ENCODE measurements at places on chromosomes 12 and 14.

GRCh38 chr14:35807131-35807961, 1.7 kb downstream of the RALGAPA1 start:
- no peak for DNase-seq

- DNase-seq, result no peak
These were observed 216.5 kb downstream of the EGLN3 start for GRCh38 chr14:33734387-33734786.

DNA sequence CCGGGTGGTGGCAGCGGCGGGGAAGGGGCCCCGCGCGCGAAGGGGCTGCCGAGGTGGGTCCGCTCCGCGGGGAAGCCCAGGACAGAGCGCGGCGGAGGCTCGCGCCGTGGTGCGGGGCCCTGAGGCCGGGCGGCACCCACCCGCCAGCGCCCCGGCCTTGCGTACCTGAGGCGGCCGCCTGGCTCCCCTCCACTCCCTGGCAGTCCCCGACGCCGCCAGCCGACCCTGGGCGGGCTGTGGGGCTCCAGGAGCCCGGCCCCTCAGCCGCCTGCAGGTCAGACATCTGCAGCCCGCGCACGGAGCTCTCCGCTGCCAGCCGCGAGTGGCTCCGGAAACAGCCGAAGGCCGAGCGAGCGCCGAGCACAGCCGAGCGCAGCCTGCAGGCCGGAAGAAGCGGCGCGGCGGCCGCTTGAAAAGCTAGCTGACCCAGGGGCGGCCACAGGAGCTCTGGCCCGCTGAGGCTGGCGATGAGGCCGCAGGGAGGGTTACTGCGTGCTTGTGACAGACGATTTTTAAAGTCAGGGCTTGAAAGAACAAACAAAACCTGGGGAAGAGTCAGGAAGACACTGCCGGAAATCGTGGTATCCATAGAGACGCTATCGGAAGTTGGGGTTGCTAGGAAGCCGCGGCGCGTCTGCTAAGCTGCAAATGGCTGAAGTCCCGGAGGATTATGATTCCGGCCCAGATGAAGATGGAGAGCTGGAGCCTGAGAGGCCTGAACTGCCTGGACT, at the start of the genes SAMD15 and TMED8:
Gene SAMD15, plus strand, starts transcription at position 609 of the 731 bp plus-strand sequence. Its CDS starts 40 bp downstream, at position 649.
Gene TMED8, minus strand, starts transcription at position 324 of the 731 bp plus-strand sequence. Its CDS starts 41 bp downstream, at position 283.
- DNase-seq, result peak; percentile 74

GRCh38 chr14:92430686-92431085, 82.9 kb upstream of the RIN3 start:
- no peak for DNase-seq

- DNase-seq, result no peak
These were observed 1.1 kb downstream of the GPR33 start for GRCh38 chr14:31486764-31487163.

DNA sequence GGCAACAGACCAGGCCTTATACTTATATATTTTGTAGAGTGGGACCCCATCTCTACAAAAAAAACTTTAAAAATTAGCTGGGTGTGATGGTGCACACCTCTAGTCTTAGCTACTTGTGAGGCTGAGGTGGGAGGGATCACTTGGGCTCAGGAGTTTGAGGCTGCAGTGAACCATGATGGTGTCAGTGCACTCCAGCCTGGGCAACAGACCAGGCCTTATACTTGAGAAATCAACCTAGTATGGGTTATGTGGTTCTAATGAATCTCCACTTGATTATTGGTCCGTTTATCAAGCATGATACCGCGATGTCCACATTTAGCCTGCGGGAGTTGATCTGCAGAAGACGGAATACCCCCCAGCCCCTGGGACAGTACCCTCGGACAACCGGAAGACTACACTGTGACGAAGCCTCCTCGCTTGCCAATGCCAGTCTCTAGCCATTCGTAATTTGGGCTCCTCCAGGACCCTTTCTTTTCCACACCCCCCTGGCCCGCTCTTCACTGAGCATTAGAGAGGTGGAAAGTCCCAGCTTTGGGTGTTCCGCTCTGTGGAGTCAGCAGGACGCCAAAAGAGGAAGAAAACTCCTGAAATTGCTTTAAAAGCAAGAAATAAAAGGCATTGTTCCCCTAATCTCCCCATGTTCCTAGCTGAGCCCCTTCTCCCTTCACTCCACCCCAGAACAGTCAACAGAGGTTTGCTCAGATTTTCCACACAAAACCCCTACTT, 19.4 kb downstream of the LTBP2 start:
- DNase-seq, result no peak

- no peak for DNase-seq
These were observed 24.3 kb downstream of the ANG start for GRCh38 chr14:20712904-20713303.

DNA sequence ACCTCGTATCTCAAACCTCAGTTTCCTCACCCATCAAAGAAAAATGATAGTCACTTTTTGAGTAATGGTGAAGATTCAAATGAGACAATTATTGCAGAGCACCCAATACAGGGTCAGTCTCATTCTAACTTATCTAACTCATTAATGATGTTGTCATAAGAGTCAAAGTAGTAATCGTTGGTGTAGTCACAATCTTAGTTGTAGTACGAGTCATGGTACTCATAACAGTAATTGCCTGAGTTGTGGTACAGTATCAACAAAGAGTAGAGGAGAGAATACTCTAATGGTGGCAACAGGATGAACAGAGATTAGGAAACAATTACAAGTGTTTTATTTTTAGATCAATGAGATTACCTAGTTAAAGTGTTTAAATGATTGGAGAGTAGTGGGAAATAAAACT, 93.6 kb upstream of the TMTC2 start:
- no peak for DNase-seq

GRCh38 chr12:119096429-119097202, 82.1 kb upstream of the HSPB8 start:
- DNase-seq, result no peak

DNA sequence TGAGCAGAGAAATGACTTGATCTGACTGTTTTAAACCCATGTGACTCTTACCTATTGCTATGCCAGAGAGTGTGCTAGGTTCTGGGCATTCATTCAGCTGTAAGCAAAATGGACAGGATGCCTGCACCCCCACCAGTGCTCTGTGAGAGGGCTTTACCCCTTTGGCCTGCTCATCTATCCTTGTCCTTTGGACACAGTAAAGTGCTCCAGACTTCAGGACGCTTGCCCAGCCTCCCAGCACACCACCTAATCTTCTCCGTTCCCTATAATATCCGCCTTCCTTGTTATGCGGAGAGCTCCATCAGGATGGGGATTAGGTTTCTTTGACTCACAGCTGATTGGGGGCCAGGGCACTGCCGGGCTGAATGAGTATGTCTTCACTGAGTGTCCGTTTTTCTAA, 4.4 kb upstream of the ZNF839 start:
- no peak for DNase-seq

DNA sequence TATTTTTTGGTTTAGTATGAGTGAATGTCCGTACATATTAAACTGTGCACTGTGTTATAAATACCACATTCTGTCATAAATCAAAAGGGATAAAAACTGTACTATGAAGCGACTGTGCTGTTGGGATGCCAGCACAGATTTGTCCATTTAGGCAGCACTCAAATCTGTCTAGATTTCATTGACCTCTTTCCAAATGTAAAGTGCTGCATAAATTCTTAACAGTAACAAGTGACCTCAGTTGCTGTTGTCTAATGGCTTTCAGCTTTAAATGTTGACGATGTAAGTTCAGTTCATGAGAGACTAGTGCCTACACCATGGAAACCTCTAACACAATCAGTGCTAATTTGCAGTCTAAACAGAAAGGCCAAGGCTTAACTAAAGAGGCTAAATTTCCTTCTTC, 531.4 kb upstream of the LMO3 start:
- DNase-seq, result no peak

DNA sequence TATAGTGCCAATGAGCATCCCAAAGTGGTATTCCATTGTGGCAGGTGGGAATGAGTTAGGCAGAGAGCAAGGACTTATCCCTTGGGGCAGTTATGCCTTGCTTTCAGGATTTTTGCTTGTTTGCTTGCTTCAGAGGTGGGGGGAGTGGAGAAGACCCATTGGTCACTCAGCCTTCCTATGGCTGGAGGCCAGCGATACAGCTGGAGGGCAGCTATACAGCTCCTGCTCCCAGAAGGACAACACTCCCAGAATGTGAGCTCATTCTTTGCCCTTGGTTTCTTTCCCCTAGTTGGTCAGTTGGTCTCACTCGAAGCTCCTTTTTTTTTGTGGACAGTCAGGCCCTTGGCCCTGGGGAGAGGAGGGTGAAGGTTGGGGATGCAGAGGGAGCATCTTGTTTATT, 14.5 kb downstream of the KRT83 start:
- DNase-seq, result no peak

DNA sequence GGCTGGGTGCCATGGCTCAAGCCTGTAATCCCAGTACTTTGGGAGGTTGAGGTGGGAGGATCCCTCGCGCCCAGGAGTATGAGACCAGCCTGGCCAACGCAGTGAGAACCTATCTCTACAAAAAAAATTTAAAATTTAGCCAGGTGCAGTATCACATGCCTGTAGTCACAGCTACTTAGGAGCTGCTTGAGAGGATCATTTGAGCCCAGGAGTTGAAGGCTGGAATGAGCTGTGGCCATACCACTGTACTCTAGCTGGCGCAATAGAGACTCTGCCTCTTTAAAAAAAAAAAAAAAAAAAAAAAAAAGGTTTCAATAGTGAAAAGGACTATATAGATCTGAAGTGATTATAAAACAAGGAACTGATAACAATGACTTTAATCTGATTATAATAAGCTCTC, 13.5 kb downstream of the PSMA3 start:
- no peak for DNase-seq

DNA sequence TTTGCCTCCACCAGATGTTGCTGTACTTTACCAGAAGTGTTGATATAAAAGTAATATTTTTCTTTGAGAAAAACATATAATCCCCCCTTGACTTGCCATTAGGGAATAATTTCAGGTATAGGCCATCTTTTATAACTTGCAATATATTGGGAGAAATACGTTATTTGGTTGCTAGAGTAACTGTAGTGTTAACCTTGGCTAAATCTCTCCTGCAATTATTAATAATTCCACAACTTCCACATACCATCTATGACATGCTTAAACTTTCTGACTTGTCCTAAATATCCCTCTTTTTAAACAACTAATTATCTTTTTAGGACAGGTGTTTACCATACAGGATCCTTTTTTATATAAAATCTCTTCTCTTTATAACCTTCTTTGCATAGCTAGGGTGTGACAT, 1048.2 kb downstream of the SLC16A7 start:
- no peak for DNase-seq

- no peak for DNase-seq
These were observed 9.8 kb downstream of the CCER1 start for GRCh38 chr12:90945070-90945649.

DNA sequence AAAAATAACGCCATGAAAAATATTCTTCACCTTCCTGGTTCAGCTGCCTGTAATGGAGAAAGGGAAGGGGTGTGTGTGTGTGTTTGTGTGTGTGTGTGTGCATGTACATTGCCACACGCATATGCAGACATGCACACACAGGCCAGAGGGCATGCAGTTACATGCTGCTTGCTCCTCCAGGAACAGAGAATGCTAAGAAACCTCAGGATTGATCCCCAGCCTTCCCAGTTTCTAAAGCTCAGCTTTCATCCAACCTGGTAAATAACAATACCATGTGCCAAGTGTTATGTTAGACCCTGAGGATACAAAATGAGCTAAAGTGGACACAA, 241.7 kb downstream of the SPTSSA start:
- no peak for DNase-seq

DNA sequence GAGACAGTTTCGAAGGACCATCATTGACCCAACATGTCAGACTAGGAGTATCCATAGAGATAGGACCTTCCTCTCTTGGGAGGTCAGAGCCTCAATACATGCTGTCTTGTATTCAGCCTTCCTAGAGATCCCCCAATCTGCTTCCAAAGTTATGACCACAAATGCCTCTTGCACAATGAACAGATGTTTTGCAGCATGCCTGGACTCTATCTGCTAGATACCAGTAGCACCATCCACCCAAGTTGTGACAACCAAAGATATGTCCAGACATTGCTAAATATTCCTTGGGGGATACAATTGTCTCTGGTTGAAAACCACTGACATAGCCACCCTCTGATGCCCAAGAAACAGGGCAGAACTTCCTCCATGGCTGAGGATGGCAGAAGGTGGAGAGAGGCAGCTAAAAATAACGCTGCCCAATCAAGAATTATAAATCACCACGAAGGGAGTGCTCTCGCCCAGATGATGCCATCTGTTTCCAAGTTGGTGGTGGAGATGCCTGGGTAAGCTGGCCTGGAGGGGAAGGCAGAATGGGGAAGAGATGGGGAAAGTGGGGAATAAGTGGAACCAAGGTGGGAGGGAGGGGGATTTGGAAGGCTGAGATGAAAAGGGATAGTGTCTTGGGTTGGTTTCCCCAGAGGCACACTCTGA, 42.9 kb upstream of the NOS1 start:
- DNase-seq, result no peak

- DNase-seq, result no peak
These were observed 420.9 kb downstream of the PCNX1 start for GRCh38 chr14:71328183-71328582.

DNA sequence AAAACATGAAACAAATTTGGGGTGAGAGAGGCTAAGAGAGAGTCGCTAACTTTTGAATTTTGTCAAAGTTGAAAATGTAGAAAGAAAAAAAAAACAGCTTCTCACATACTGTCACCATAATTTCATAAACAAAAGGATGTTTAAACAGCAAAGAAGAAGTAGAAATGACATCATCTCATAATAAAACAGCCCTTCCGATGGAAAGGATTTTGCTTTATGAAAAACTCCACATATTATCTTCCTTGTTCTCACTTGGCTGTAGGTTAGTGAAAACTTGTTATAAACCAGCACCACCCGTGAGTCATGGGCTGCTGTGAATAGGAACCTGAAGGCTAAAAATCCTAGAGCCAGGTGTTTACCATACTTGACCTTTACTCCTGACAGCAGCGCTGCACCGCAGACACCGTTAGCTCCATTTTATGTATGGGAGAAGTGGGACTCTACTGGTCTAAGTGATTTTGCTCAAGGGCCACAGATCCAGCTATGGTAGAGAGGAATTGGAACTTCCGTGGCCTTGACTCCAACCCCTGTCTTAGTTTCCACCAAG, 63.0 kb upstream of the VRK1 start:
- DNase-seq, result no peak

DNA sequence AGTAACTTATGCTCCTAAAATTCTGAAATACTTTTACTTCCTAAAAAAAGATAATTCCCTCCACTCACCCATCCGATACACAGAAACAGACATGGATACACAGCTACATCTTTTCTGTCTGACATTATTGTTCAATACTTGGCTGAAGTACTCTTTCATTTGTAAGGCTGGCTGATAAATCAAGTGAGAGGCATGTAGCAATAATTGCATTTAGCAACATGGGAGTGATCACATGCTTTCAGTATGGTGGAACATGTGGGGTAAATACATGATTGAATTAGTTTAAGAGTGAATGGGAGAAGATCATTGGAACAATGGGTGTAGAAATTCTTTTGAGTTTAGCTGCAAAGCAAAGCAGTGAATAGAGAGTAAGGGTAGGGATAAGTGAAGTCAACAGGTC, 25.6 kb downstream of the PTPRQ start:
- no peak for DNase-seq

DNA sequence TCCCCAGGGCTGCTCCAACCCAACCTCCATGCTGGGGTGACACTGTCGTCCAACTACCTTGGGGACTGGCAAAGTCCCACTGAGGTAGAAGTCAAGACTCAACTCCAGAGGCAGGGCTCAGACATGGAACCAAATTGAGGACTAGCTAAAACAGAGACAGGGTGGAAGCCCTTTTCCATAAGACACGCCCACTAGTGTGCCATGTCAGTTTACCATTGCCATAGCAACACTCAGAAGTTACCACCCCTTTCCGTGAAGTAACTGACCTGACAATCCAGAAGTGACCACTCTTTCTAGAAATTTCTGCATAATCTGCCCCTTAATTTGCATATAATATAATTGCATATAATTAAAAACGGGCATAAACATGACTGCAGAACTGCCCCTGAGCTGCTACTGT, 409.6 kb downstream of the MED13L start:
- DNase-seq, result no peak
